ENCODE measurements at places on chromosomes 3 and 15.
A peak's percentile ranks its signal among the peaks of the same experiment; 100 is the strongest.

- DNase-seq, result no peak
These were observed 67.9 kb upstream of the UNC13C start for GRCh38 chr15:53910236-53910849.

DNA sequence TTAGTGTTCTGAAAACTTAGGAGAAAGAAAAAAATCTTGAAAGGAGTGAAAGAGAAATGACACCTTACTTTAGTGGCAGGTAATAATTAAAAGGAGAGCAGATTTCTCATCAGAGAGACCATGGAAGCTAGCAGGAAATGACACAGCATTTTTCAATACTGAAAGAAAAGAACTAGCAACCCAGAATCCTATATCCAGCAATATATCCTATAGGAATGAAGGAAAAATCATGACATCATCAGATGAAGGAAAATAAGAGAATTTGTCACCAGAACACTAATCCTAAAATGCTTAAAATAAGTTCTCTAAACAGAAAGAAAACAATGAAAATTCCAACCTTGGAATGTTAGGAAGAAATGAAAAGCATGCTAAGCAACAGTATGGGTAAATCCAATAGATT lies 39.8 kb upstream of the MDFIC2 start:
- DNase-seq, result no peak

GRCh38 chr3:124982855-124983254 lies 48.3 kb upstream of the MUC13 start:
- no peak for DNase-seq

DNA sequence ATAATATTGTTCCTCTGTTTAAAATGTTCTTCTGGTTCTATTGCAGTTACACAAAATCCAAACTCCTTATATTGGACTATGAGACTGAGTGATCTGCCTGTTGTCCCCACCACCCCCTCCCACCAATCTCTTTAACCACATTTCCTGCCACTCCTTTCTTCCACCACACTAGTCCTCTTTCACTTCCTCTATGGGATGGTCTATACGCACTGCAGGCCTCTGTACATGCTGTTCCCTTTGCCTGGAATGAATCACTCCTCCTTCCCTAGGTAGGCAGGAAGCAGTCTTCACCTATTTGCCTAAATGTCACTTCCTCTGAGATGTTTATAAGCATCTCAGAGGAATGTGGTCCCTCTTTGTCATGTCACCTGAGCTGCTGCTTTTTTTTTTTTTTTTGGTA lies 4.0 kb downstream of the MAP2K1 start:
- DNase-seq, result peak; percentile 22

DNA sequence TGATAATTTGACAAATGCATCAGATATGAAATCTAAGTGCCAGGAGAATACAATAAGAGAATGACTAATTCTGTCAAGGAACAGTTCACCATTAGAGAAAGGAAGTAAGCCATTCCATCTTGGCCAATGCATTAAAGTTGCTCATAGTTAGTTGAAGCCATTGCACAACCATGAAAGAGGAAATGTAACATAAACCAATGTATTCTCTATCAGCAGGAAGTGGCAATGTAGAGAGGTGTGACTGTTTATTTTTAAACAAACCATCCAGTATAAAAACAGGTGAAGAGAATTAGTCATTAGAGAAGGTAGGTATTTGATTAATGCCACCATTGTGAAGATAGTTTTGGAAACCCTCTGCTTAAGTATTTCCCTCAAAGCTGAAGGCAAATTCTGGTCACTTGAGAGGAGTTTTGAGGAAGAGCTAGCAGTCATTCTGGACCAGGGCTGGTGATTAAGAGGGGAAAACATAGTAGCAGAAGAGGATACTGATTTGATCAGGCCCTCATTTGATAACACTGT lies 10.7 kb upstream of the ANXA2 start:
- peak; percentile 86 for DNase-seq

DNA sequence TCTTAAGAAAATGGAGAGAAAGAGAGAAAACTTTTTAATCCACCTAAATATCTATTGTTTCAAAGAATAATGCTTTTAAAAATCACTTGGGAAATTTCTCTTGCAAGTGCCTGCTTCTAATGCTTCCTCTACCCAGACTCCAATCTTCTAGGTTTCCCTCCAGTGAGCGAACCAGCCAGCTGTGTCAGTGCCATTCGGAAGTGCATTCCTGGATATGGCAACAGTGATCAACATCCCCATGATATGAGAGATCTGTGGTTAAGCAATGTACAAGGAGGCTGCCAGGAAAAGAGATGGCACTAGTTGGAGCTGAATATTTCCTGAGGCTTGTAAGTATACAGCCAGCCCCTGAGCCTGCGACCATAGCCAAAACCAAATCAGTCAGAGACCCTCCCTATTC lies 53.3 kb upstream of the KCNMB2 start:
- no peak for DNase-seq

DNA sequence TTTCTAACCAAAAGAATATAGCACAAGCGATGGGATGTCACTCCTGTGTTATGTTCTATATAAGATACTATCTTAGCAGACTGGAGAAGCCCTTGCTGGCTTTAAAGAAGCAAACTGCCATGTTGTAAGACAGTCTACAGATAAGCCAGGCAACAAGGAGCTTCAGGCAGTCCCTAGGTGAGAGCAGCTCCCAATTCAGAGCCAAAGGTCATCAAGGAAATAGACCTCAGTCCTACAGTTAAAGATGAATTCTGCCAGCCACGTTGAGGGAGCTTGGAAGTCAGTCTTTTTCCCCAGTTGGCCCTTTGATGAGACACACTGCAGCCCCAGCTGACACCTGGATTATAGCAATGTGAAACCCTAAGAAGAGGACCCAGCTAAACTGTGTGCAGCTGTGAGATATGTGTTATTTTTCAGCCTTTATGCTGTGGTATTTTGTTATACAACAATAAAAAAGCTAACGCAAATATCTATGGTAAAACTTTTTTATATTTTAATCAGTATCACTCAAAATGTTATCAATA lies 102.5 kb upstream of the AKAP13 start:
- no peak for DNase-seq

DNA sequence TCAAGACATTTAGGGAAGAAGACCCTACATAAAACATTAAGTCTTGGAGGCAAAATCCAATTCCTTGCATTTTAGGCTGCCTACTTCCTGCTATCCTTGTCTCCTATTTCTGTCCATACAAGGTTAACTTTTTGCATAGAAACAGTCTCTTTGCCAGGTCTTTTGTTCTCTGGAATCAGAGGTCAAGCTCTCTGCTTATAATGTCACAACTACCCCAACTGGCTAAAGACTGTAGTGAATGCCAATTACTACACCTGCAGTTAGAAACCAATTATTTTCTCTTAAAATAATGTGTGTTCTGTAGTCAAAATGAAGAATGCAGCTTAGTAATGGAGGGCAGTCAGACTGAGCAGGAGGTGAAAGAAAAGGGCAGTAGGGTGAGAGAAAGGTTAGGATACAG lies 856.2 kb downstream of the TUSC7 start:
- peak; percentile 7 for DNase-seq

DNA sequence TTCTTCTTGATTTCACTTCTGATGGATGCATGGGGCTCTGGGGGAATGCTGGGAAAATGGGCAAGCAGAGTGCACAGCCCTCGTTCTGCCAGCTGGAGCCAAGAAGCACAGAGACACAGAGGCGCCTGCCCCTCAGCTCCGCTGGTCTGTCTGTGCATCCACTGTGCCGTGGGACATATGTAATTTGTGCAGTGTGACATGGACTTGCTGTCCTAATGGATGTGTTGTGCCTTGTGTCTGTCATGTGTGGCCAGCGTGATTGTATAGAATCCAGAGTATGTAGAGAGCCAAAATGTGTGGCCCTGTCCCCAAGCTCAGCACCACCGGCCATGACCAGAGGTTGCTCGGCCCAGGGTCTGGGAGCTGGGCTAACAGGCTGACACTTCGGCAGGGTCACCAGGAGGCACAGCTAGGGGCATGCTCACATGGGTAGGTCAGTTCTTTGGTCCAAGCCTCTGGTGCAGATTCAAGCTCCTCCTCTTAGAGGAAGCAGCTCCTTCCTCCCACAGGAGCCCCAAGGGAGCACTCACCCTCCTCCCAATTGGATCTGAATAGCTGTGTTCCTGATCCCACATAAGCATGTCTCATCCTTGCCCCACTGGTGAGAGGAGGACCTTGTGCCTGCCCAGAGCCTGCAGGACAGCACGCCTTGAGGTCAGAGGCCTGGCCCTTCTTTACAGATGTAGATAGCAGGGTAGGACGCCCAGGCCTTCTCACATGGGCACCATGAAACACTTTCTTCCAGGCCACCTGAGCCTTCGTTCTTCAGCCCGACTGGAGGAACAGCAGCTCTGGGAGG lies 100.8 kb upstream of the ABHD17C start:
- no peak for DNase-seq

- DNase-seq, result no peak
These were observed 194.3 kb downstream of the SV2B start for GRCh38 chr15:91294344-91294743.

- DNase-seq, result no peak
These were observed 70.2 kb downstream of the EFCAB12 start for GRCh38 chr3:129358177-129358771.

DNA sequence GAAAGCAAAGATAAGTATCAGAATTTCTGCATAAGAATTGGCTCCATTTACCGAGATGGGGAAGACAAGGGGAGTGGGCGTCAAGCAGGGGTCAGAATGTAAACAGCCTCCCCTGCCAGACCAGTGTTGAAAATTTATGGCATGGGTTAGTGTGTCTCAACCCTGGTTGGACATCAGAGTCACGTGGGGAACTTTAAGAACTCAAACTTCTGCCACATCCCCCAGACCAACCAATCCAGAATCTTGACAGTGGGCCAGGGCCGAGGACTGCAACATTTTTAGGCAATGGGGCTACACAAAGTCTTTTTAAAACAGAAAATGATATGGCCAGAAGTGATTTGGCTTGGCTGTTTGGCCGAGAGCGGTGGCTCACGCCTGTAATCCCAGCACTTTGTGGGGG lies 14.3 kb upstream of the MASP1 start:
- DNase-seq, result no peak

GRCh38 chr3:107297597-107297996 lies 79.6 kb upstream of the CCDC54 start:
- no peak for DNase-seq

GRCh38 chr3:115357456-115357855 lies 210.4 kb upstream of the ZBTB20 start:
- DNase-seq, result no peak

DNA sequence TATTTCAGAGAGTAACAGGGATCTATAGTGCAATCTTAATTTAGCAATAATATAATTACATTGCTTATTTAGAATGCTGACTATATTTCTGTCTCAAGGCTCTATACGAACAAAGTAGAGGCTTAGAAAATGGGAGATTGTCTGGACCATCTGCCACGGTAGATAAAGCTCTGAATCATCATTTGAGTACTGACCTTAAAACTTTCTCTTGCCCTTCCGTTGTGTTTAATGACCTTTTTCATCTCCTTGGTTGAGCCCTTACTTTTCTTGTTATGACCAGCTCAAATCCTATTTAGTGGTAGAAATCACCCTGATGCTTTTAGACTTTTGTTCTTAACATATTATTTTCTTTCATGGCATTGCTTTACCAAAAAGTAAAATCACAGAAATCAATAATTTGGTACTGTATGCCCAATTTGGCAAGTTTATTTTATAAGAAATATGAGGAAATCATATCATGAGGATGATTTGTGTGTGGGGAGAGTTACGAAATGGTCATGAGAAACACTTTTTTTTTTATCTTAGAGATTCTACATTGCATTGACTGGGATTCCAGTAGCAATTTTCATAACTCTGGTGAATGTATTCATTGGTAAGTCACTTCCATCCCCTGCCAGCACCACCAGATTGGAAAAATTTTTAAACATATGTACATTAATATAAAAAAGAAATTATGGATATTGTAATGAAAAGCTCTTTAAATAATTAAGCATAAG lies 11.0 kb downstream of the NDUFB5 start:
- peak; percentile 68 for DNase-seq

DNA sequence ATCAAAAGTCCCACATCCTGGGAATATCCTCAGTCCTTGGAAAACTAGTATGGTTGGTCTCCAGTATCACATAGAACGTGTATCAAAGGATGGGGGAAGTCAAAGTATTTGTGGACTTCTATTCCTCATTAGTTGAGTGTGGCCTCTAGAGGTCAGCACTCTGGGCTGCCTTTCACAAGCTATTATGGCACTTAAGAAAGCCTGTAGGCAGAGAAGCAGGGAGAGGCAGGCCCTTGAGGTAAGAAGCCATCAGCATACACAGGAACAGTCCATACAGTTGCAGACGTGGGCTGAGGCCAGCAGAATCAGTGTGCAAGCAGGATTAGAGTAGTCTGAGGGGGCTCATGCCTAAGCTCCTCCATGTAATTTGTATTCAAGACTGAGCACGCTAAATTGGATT lies 341.7 kb downstream of the CLSTN2 start:
- DNase-seq, result peak; percentile 23

GRCh38 chr15:28191832-28192231 lies 92.7 kb upstream of the OCA2 start:
- peak; percentile 73 for DNase-seq

DNA sequence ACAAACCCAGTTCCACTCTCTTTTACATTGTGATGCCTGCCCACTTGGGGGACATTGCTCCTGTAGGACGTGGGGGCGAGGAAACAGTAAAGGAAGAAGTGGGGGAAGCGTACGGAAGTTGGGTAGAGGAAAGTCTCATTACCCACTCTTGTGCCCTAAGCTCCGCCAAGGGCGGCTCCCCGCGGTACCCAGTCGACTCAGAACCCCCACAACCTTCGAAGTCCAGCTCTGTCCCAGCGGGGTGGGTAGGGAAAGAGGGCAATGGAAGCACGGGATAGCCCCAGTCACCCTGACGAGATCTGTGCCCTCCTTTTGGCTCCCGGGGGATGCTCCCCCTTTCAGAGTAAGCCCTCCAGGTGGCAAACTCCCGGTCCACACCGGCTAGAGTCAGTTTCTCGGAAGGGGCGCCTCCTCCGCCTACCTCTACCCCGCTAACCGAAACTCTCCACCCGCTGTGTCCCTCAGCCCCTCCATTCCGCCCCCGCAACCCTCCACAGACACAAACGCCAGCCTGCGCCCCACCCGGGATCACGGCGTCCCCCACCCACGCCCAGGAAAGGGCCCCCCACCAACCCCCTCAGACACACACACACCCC lies 527 bp downstream of the CSNK1G1 start:
- no peak for DNase-seq

DNA sequence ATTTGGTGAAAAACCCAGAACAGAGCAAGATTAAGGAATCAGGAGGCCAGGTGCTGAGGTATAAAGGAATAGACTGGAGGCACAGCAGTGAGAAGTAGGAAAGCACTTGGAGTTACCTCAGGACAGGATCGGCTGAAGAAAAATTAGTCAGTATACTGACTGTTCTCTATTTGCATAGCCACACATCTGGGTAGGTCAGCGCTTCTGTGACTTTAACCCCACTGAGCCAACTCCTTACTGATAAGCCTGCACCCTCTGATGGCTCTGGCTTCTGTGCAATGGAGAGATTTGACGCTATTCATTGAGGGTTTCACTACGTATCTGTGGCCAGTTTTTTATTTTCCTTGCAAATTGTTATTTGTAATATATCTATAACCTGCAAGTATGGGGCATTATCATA lies 22.3 kb downstream of the MECOM start:
- no peak for DNase-seq

GRCh38 chr3:55180936-55181535 lies 253.2 kb upstream of the LRTM1 start:
- peak; percentile 70 for DNase-seq

GRCh38 chr3:142890592-142890991 lies 1.7 kb upstream of the PCOLCE2 start:
- no peak for DNase-seq

GRCh38 chr3:100264242-100264641 lies 3.5 kb downstream of the TBC1D23 start:
- DNase-seq, result no peak

- no peak for DNase-seq
These were observed 777 bp downstream of the GPR160 start for GRCh38 chr3:170038434-170039110.

- peak; percentile 80 for DNase-seq
These were observed 60.2 kb upstream of the ACP3 start for GRCh38 chr3:132256989-132257388.

Data from fibroblast of pulmonary artery (primary cell).